ENCODE measurements at places on chromosomes 16 and 17.

GRCh38 chr16:85860413-85861094 is 38.4 kb upstream of the IRF8 start:
- DNase-seq = no peak

DNA sequence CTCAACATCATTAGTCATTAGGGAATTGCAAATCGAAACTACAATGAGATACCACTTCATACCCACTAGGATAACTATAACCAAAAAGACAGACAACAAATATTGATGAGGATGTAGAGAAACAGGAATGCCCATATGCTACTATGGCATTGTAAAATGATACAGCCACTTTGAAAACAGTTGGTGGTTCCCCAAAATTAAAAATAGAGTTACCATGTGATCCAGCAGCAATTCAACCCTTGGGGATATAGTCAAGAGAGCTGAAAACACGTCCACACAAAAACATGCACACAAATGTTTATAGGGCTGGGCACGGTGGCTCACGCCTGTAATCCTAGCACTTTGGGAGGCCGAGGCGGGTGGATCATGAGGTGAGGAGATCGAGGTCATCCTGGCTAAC is 10.0 kb upstream of the PECAM1 start:
- no peak for DNase-seq

DNA sequence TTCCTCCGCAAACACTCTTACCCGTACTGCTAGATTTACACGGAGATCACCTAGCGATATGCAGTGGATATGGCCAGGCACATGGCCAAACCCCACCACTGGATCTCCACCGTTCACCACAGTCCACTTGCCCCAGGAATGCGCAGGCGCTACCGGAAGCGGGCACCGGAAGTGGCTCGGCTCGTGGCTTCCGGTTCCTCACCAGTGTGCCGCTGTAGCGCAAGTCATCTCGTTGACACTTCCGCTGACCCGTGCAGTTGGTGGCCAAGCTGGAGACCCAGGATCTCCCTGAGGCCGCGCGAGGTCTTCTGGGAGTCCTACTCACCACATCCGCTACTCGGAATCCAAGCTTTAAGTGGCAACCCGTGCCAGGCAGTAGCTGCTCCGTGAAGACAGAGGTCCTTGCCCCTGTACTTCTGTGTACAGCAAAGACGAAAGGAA is 11.5 kb downstream of the ZNF597 start:
- DNase-seq = peak; percentile 52

- no peak for DNase-seq
These were observed 75.3 kb downstream of the MRTFB start for GRCh38 chr16:14146445-14146844.

GRCh38 chr16:25030420-25031131 is 15.4 kb upstream of the ARHGAP17 start:
- no peak for DNase-seq

DNA sequence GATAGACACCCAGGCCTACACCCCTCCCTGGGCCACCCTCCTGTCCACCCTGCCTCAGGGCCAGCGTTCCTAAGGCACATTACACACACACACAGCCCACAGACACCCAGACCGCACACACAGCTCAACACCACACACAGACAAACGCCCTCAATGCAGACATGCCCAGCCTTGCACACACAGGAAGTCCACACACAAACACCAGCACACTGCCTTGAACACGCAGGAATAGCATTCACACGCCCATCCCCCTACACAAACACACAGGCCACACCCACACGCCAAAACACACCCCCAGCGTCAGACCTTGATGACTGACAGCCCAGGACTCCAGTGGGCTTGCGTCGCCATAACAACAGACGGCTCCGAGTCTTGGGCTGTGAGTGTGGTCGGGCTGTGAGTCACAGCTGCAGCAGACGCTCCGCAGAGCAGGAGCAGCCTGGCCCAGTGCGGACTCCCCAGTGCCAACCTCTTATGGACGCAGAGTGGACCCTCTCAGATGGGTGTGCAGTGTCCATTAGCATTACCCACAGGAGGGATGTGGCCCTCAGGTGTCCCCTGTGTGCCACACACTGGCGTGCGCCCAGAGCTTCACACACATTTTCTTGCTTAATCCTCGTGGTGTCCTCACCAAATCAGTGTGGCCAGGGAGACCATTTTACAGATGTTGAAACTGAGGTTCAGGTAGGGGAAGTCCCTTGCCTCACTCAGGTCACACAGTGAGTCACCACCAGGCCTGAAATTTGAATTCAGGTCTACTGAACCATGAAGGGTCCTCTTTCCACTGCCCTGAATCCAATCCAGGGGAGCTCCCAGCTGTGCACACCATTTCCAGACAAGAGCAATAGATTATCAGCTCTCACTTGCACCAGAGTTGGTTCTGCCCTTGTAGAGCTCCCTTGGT is 17.8 kb upstream of the RAI1 start:
- peak; percentile 35 for DNase-seq

DNA sequence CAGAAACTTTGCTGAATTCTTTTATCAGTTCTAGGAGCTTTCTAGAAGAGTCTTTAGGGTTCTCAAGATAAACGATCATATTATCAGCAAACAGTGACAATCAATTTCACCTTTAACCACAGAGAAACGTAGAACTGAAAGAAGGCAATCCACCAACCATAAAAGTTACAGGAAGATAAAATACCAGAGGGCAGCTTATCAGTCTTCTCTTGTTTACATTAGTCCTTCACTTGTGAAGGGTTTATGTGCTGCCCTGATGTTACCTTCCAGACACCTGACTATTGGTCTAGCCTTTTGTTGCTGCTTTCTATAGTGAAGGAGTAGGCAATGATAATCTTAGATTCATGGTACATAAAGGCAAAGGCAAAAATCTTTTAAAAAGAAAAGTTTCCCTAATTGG is 73.2 kb upstream of the EFCAB3 start:
- DNase-seq = no peak

DNA sequence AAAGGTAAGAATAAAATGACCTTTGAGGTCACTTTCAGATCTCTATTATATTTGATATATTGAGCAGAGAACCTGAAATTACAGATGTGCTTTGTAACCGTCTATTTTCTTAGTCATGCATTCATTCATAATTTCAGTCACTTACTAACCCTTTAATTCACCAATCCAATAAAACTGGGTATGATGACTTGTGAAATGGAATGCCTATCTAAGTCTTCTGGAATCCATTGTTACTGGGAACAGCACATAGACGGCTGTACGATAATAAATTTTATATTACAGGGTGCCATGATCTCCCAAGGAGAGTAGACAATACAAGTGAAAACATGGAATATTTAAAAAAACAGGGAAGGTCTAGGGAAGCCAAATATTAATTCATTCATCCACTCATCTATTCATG is 22.9 kb downstream of the CDH11 start:
- DNase-seq = no peak

DNA sequence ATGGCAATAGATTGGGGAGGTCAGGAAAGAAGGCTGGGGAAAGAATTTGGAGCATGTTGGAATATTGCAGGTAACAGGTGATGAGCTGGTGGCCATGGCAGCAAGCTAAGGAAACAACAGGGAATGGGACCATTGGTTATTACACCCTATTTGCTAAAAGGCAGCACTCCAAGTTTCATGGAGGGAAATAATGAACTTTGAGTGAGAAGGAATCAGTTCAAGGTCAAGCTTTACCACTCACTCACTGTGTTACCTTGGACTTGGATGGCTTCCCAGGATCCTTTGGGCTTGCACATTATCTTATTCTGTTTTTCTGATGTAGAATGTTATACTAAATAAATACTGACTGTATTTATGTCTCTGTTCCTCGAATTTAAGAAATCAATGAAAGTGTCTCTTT is 792.8 kb upstream of the CDH8 start:
- no peak for DNase-seq

Data from stimulated activated CD4-positive, alpha-beta T cell treated with anti-CD3 and anti-CD28 coated beads, Interleukin-12 subunit alpha, Interleukin-12 subunit beta, amount 100 ng/mL, for 24 hours (primary cell).